NCI-H2081 treated with DMSO at 0.1 percent for 48 hours (cell line): ENCODE measurements at places on chromosomes 4 and X.

- no peak for DNase-seq
Measured at GRCh38 chrX:129609395-129609794, 45.4 kb downstream of the APLN start.

GRCh38 chr4:103648541-103648940 is 71.2 kb downstream of the TACR3 start:
- no peak for DNase-seq

GRCh38 chrX:66698273-66699204 is 59.7 kb upstream of the EDA2R start:
- no peak for DNase-seq

- DNase-seq: no peak
Measured at GRCh38 chr4:132982151-132982550, 166.9 kb upstream of the PCDH10 start.

DNA sequence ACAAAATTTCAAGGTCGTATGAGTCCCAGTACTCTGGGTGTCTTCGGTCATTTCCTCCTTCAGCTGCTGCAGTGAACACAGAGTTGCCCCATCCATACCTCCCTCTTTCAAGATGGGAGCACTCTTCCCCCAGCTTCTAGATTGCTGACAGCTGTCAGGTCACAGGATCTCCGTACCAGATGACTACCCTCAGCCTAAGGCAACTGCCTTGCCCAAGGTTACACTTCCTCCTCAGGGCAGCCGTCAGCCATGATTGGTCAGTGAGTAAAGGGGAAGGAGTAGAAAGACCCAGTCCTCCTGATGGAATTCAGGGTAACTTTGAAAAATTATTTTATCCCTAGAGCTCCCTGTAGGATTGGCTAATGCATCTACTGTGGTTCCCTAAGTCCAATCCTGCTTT is 81.6 kb downstream of the NAF1 start:
- no peak for DNase-seq

DNA sequence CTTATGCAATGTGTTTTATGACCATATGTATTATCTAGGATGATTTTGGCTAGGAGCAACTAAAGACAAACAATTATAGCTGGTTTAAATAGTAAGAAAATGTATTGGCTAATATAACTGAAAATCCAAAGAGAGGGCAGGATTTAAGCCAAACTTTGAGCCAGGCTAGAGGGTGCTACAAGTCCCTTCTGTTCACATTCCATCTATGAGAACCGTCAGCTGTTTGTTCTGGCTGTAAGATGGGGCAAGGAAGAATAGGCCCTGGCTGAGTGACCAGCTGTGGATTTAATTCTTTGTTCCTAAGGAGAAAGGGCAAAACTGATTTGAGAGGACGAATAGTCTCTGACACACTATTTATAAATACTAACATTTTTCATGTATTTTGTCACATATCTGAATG is 79.2 kb upstream of the UGT8 start:
- DNase-seq: no peak

GRCh38 chr4:24559889-24560288 is 24.5 kb downstream of the DHX15 start:
- no peak for DNase-seq
